GM10248 (cell line): ENCODE measurements at places on chromosomes 16 and 17.
A peak's percentile ranks its signal among the peaks of the same experiment; 100 is the strongest.

DNA sequence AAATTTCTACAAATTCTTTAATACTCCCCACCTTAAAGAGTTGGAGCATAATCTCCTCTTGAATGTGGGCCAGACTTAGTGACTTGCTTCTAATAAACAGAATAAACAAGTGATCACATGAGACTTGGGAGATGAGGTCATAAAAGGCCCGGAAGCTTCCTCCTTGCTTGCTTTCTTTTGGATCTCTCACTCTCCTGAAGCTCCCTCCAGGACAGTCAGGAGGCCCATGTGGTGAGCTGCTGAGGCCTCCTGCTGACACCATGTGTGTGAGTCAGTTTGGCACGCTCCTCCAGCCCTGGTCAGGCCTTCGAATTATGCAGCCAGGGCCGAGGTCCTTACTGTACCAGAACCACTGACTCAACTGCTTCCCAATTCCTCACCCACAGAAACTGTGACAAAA lies 53.2 kb downstream of the NDEL1 start:
- DNase-seq = no peak

DNA sequence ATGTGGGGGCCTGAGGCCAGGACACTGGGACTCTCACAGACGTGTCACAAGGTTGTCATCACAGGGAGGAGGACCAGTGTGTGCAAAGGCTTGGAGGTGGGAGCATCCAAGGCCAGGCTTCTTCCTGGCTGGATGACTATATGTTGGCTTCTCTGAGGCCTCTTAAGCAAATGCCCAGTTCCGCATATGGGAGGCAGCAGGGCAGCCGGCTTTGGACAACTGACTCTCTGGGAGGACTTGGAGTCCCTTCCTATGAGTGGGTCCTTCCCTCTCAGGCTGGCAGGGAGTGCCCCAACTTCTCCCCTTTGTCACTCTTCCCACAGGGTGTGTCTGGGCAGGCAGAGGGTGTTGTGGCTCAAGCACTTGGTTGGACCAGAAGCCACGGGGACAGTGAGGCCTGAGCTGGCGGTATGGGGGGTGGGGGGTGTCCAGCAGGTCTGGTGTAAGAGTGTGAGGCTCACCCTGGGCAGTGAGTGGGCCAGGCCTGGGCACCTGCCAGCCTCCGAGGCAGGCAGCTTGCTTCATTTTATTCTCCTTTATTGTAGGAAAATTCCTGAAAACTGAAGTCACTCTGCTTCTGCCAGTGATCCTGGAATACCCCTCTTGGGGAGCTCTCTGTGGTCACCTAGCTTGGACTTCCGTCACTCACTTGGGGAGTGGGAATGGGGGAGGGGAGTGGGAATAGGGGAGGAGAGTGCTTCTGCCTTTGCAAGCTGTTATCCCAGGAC lies 14.9 kb downstream of the ADGRG1 start:
- DNase-seq = no peak

- no peak for DNase-seq
Observed at GRCh38 chr16:50711040-50711439, 17.6 kb downstream of the NOD2 start.

GRCh38 chr16:81946206-81946605 lies 65.1 kb downstream of the SDR42E1 start:
- no peak for DNase-seq

GRCh38 chr17:36008998-36009665 lies 7.8 kb upstream of the CCL15 start:
- DNase-seq = no peak

GRCh38 chr16:4431023-4431422 lies 5.4 kb downstream of the DNAJA3 start:
- DNase-seq = no peak

DNA sequence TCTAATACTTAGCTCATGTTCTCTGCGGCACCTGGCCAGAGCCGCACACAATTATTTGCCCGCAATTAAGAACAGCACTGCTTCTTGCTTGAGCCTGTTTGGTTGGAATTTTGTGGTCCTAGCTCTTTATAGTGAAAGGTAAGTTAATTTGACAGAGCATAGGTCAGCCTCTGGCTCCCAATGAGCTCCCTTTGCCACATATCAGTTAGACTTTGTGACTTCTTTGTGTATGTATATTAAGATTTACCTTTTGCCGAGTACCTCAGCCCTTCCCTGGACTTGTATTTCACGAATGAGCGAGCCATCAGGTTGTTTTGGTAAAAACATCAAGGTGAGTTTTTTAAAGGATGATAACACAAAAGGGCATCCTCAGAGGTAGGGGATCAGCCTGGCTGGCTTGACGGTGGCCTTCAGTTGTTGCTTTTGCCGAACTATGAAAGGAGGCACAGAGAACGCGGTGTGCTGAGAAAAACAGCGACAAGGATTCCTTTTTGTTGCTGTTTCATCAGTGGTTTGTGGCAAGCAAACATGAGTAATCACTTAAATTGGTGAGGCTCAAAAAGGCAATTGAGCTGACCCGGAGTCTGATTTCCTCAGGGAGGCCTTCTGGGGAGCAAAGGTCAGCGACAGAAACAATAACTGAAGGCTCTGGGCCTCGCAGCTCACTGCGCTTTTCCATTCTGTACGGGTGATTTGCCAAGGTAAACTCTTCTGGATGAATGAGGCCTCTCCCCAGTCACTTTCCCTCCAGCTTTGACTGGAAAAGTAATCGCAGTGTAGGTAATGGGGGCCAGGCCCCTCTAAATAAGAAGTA lies 163.6 kb downstream of the HS3ST3A1 start:
- no peak for DNase-seq

- DNase-seq = no peak
Observed at GRCh38 chr17:70780031-70780430, 610.7 kb downstream of the KCNJ2 start.

DNA sequence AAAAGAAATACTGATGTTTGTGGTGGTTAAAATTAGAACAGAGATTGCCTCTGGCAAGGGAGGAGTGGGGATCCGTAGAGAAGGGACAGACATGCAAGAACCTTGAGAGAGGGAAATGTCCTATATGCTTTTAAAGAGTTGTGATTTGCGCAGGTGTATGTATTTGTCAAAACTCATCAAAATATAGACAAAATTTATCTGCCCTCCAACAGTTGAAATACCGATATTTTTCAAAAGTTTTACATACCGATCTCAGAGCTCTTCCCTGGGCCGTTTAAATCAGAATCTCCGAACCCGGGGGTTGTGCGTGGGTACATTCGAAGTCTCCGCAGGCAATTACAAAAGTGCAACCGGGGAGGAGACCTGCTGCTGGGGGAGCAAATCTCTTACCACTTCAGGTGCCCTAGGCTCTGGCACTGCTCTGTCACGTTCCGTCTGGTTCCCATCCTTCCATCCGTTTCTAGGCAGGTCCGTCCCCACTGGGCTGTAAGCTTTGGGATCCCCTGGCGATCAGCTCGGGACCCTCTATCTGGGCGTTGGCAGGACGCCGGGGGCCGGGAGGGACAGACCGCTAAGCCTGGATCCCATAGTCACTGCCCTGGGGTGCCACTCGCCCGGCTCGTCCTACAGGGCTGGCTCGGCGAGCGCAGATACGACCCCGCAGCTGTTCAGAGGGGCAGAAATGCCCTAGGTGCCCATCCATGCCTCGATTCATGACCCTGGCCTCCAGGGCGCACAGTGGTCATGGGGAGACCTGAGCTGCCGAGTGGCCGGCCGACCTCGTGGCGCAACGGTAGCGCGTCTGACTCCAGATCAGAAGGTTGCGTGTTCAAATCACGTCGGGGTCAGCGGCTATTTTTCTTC lies 4.2 kb downstream of the BORCS6 start:
- peak; percentile 76 for DNase-seq

GRCh38 chr17:19996086-19996485 lies 13.1 kb upstream of the SPECC1 start:
- no peak for DNase-seq

GRCh38 chr16:10312784-10313724 lies 72.8 kb upstream of the ATF7IP2 start:
- DNase-seq = peak; percentile 47

- no peak for DNase-seq
Observed at GRCh38 chr17:81859906-81860755, at the start of gene P4HB. P4HB (minus strand) TSS chr17:81860535; CDS start chr17:81860471, 64 bp downstream.

DNA sequence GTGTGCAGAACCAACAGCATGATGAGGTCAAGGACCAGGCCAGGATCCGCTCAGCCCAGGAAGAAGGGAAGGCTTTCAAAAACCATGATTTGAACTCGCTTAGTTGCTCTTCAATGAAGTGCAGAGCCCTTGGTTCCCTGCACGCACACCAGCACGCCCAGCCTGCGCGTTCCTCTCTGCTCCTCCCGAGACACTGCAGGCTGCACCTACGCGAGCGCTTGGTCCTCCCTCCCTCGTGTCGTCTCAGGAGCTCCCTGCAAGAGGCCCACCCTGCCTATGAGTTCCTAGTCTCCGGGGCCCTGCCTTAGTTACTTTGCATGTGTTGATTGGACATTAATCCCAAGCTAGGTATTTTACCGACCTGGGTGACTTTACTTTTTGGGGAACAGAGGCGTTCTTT lies 132.9 kb upstream of the TNRC6C start:
- no peak for DNase-seq

DNA sequence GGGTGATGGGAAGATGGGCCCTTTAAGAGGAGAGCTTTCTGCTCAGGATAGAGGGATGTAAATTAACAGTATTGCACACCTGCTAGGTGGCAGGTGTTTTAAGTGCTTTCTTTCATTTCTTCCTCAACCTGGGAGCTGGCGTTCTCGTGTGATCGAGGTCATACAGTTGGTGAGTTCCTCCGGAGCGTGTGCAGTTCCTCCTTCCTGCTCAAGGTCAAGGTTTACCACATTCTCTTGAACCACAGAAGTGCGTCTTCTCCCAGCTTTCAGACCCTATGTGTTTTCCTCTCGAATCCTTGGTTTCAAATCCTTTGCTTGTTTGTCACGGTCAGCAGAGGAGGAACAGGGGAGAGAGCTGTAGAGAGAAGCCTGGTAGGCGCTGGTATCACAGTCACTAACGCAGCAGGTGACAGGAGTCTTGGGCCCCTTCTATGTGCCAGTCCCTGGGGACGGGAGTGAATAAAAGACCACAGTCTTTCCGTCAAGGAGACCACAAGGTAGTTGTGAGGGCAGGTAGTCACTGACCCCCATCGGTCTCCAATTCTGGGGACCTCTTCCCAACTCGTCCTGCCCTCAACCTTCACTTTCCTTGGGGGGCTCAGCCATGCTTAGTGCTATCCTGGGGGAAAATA lies 791 bp downstream of the DNAI2 start:
- DNase-seq = no peak

DNA sequence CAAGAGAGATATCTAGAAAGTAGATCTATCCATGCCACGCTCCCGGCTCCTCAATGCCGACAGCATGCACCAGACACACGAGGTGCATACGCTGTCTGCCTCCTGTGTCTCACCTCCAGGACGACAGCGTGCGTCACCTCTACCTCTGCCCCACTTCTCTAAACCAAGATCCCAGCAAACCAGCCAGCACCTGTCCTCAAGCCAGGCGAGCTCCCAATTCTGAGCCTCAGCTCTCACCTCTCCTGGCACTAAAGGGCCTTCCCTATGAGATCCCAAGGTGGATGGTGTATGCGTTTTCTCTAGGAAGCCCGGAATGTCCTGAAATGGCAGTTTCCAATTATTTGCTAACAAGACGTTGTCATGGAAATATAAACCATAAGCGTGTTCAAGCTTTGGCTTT lies 36.2 kb upstream of the RCVRN start:
- DNase-seq = no peak

- no peak for DNase-seq
Observed at GRCh38 chr16:27169511-27170071, 33.7 kb upstream of the KDM8 start.

GRCh38 chr17:75307957-75308731 lies 18.9 kb upstream of the SLC25A19 start:
- no peak for DNase-seq

- peak; percentile 51 for DNase-seq
Observed at GRCh38 chr17:28925912-28926365, 23.1 kb upstream of the DHRS13 start.

GRCh38 chr16:53061701-53062159 lies 6.9 kb downstream of the CHD9 start:
- DNase-seq = peak; percentile 78

DNA sequence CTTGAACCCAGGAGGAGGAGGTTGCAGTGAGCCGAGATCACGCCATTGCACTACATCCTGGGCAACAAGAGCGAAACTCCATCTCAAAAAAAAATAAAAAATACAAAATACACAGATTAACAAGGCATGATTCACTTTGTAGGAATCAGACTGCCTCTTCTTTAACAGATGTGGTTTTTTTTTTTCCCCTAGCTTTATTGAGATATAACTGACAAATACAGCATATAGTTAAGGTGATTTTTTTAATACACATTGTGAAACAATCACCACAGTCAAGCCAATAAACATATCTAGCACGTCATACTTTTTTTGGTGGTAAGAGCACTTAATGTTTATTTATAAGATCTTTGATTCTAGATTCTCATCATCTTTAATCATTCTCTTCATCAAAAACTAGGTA lies 87.8 kb downstream of the SPAG9 start:
- no peak for DNase-seq

DNA sequence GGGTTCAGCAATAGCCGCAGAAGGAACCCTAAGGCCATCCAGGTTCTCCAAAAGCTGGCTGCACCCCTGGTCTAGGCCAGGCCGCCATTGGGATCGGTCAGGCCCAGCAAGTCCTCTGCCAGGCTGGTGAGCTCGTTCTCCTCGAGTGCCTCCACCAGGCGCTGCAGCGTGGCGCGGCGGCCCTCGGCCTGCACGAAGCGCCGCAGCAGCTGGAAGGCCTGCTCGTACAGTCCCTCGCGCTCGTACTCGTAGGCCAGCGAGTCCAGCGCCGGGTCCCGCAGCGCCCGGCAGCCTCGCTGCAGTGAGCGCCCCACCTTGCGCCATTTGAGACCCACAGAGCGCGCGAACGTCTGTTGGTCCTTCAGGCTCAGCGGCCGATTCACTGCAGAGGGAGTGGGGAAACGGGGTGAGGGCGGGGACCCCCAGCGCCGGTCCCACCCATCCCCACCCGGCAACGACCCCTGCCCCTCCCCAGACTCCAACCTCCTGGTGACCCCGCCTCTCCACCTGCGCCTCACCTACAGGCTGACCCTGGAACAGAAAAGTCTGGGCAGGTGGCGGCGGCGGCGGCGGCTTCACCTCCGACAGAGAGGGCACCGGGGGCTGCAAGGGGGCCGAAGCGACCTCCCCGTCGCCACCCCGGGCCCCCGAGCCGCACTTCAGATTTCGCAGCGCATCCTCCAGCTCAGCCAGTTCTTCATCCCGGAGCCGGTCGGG lies 3.9 kb upstream of the B3GNT9 start:
- no peak for DNase-seq

- no peak for DNase-seq
Observed at GRCh38 chr16:11554053-11554452, 32.7 kb downstream of the LITAF start.

DNA sequence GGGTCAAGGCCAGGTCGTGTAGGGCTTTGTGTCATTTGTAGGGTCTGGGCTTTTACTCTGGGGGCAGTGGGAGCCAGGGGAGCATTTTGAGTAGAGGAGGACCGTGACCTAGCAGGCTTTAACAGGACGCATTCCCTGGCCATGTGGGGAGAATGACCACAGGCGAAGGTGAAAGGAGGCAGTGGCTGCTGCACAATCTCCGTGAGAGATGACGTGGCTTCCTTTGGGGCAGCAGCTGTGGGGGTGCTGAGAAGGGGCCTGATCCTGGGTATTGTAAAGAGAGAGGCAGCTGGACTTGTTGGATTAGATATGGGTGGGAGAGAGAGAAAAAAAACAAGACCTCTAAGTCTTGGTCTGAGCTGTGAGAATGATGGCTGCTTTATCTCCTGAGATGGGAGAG lies 46.0 kb downstream of the KATNIP start:
- DNase-seq = no peak

GRCh38 chr16:87765776-87766484 lies at the start of gene KLHDC4:
KLHDC4 (minus strand) TSS chr16:87765986; CDS start chr16:87765890, 96 bp downstream.
- DNase-seq = peak; percentile 95

- peak; percentile 79 for DNase-seq
Observed at GRCh38 chr17:18025241-18025944, 13.6 kb downstream of the ATPAF2 start.
